ENCODE measurements at places on chromosomes 13 and 19. TPM values are rescaled to one million over a fixed set of nuclear protein-coding genes. Genes with fewer than 3 reads are reported as not detected.

DNA sequence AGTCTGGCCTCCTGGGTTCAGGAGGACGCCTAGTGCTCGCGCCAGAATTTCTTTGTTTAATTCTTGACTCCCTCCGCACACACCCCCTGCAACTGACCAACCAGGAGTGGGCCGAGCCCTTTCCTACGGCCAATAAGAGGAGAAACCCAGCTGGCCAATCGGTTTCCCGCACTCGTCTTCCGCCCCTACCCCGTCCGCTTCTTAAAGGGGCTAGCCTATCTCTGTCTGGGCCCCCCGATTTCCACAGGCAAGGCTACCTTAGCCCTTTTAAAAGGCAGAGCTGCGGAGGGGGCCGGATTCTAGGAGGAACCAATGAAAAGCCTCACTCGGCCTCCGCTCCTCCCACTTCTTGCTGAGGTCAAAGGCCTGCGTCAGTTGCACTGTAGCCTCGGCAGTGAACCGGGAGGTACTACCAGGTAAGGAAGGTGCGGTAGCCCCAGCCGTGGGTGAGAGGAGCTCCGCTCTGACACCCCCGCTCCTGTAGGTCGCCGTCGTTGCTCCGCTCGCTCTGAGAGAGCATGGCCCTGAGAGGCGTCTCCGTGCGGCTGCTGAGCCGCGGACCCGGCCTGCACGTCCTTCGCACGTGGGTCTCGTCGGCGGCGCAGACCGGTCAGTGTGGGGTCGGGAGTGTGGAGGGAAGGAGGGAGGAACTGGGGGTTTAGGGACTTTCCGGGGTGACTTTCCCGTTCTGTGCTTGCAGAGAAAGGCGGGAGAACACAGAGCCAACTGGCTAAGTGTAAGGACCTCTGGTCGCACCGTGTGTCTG, at the start of gene GCDH:
GCDH (plus strand) TSS at position 374 of the 766 bp plus-strand sequence; CDS start at position 519, 145 bp downstream.
- DNase-seq, result peak; percentile 87
- no peaks in the 10 kb centered on the region for H3K36me3 ChIP-seq
- H3K4me3 ChIP-seq, result peak within 1 kb of the TSS; percentile 96

- H3K4me3 ChIP-seq, result no peak overlapping the region
- H3K36me3 ChIP-seq, result no peaks in the 10 kb centered on the region
- H3K27me3 ChIP-seq, result no peaks in the 10 kb centered on the region
- H3K27ac ChIP-seq, result no peak overlapping the region
These were observed 48.4 kb downstream of the CAB39L start for GRCh38 chr13:49395451-49395865.

- H3K27ac ChIP-seq, result peak overlapping the region; percentile 71
- peaks cover 66% of the 10 kb centered on the region for H3K27me3 ChIP-seq
- H3K4me1 ChIP-seq, result peaks cover 12% of the 10 kb centered on the region
- H3K4me3 ChIP-seq, result no peak overlapping the region
- no peak for DNase-seq
These were observed 3.0 kb upstream of the NCCRP1 start for GRCh38 chr19:39193803-39194202.

DNA sequence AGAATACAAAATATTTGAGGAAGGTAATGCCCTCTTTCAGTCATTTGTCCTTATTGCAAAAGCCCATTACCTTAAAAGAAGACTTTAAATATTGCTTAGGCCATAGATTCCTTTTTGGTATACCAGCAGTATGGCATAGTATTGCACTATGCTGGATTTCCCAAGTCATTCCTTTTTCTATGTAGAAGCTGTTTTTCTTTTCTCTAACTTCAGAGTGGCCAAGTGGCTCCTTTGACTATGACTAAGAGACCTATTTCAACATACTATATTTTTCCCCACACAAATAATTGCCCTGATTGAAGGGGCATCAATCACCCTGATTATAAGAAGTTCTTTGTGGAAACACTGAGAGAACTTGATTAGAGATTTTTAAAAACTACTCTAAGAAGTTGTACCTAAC, 68.6 kb downstream of the UFM1 start:
- H3K27me3 ChIP-seq, result no peaks in the 10 kb centered on the region
- H3K4me1 ChIP-seq, result no peaks in the 10 kb centered on the region
- no peaks in the 10 kb centered on the region for H3K36me3 ChIP-seq

- peaks cover 4% of the 10 kb centered on the region for H3K27me3 ChIP-seq
- H3K36me3 ChIP-seq, result no peaks in the 10 kb centered on the region
- peak overlapping the region; percentile 15 for H3K4me3 ChIP-seq
- H3K4me1 ChIP-seq, result peaks cover 9% of the 10 kb centered on the region
These were observed 2.7 kb upstream of the PLIN3 start for GRCh38 chr19:4870025-4870700.

The KLK6 gene
- total RNA-seq, result 2.5 TPM

The METTL21C gene
- not detected for total RNA-seq

The ZNF486 gene
- 14.3 TPM for total RNA-seq

The TPRX2 gene
- total RNA-seq, result not detected

The RGCC gene
- 1.7 TPM for total RNA-seq

The GPC5 gene
- total RNA-seq, result 0.84 TPM
